Naive thymus-derived CD8-positive, alpha-beta T cell (primary cell): ENCODE measurements at places on chromosomes 3 and 15. TPM values are rescaled to one million over a fixed set of nuclear protein-coding genes. Genes with fewer than 3 reads are reported as not detected.

DNA sequence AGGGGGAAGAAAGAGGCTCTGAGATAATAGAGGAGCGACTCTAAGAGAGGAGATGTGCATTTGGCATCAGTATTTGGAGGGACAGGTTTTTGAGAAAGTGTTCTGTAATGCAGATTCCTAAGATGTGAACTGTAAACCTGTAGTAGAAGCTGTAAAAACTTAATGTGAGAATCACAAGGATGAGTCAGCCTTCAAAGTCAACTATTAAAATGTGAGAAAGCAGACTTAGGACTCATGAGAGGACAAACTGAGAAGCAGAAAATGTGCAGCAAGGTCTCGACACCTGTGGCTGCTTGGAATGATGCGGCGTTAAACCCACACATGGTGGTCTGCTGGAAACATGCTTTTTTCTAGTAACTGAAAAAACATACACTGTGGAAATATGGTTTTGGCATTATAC is 36.0 kb downstream of the USP13 start:
- DNase-seq, result no peak

GRCh38 chr3:151175952-151176351 is 27.1 kb downstream of the GPR171 start:
- no peak for DNase-seq

DNA sequence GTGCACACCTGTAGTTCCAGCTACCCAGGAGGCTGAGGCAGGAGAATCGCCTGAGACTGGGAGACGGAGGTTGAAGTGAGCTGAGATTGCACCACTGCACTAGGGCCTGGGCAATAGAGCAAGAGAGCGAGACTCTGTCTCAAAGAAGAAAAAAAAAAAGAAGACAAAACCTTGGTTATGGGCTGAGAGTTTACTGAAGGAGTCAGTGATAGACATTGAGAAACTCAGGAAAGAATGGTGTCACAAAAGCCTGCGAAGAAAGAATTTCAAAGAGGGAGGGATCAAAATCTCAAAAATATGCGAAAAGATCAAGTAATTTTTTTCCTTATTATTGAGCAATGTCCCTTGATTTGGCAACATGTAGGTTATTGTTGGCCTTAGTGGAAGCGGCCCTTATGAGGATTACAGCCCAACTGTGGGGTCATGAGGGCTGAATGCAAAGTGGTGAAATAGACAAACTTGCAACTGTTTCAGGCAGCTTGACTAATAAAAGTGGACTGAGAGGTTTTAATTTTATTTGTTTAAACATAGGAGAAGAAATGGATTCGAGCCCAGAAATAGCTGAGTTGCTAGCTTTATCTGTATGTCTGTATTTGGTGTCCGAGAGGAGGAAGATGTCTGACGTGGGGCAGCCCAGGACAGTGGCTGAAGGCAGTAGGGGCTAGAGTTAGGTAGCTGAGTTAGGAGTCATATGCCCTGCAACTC is 18.8 kb upstream of the CELF6 start:
- DNase-seq, result no peak

DNA sequence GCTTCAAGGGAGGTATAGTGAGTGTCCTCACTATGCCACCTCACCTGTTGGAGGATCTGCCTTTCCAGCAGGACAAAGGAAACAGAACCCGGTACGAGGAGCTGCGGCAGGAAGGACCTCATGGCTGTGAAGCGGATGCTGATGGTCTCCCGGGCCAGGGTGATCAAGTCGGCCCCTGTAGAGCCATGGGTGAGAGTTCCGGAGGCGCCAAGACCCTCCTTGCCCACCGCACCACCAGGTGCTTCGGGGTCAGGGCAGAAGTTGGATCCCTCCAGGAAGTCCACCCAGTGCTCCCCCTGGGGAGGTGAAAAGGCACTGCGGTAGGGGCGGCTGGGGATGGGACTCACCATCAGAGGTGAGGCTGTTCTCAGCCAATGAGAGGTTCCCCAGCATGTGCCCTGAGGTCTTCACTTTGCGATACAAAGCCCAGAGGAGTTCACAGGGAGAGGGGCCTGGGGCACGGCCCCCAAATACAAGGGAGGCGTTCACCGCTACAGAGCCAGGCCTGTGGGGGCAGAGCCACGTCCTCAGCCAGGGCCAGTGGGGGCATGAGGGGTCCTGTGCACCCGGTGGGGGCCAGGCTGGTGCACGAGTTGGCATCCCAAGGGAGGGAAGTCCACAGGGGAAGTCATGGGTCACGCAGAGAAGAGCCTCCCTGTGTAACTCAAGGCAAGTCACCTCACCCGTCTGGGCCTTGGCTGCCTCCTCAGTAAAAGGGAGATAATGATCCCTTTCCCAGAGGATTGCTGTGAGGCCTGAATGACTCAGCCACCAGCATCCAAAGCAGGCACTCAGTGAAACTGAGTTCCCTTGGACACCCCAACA is 27.7 kb downstream of the C15orf39 start:
- peak; percentile 55 for DNase-seq

- DNase-seq, result no peak
Observed at GRCh38 chr15:67163180-67163579, 91.3 kb downstream of the AAGAB start.

GRCh38 chr3:112740835-112741234 is 99.9 kb upstream of the CCDC80 start:
- DNase-seq, result no peak

The TMC3 gene
- not detected for total RNA-seq
